Naive thymus-derived CD4-positive, alpha-beta T cell (primary cell): ENCODE measurements at places on chromosomes 6 and 20. TPM values are rescaled to one million over a fixed set of nuclear protein-coding genes. Genes with fewer than 3 reads are reported as not detected.

DACT2 gene
- not detected for polyA plus RNA-seq

DNA sequence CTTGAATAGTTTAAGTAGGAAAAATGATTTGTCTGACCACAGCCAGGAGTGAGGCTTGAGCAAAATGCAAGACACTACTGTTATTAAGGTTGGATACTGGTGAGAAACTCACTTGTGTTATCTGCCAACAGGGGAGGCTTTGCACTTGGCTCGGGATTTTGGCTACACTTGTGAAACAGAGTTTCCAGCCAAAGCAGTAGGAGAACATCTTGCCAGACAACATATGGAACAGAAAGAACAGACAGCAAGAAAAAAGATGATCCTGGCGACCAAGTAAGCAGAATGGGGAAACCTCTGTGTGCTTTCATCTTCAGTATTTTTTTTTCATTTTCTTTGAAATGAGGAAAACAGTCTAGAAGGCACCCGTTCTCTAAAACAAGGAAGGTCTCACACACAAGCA, 31.6 kb downstream of the TFAP2D start:
- H3K4me3 ChIP-seq: no peak overlapping the region
- H3K36me3 ChIP-seq: no peaks in the 10 kb centered on the region
- no peak overlapping the region for H3K27ac ChIP-seq

GRCh38 chr6:101146389-101146788, 247.1 kb upstream of the GRIK2 start:
- no peaks in the 10 kb centered on the region for H3K4me1 ChIP-seq
- DNase-seq: no peak
- no peaks in the 10 kb centered on the region for H3K36me3 ChIP-seq
- H3K4me3 ChIP-seq: no peak overlapping the region
- no peaks in the 10 kb centered on the region for H3K27me3 ChIP-seq

DNA sequence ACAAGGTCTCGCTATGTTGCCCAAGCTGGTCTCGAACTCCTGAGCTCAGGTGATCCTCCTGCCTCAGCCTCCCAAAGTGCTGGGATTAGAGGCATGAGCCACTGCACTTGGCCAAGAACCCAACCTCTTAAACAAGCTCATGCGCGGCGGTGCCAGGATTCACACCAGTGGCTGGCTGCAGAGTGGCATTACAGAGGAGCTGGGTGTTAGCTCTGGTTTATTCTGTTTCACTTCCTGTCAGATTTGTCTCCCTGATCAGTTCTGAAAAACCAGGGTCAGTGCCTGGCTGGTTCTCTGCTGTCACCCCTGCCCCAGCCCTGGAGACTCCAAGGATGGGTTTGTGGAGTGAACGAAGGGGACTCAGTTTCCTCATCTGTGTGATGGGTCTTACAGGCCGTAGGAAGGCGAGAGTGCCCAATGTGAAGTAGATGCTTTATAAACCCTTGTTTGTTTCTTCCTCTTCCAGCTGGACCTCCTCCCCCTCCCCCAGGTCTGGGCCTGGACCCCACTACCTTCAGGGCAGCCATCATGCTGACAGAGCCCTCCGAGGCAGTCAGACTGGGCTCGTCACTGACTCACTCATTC, 63.4 kb downstream of the UBE2V1 start:
- H3K27me3 ChIP-seq: no peaks in the 10 kb centered on the region
- no peaks in the 10 kb centered on the region for H3K4me1 ChIP-seq

DNA sequence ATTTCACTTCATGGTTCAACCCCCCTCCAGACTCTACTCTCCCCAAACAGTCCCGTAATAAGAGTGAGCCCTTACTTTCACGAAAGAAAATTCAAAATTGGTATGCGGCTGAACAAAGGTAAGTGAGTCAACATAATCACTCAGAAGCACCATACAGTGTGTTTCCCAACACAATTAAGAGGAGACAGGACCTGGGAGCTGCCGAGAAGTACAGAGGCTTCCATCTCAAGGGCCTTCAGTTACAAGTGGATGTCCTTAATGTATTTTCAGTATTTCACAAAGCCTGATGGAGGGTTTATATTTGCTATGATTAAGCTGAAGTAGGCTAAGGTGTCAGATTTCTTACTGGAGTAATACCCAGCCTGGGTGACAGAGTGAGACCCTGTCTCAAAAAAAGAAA, 51.1 kb downstream of the MYO6 start:
- no peak overlapping the region for H3K4me3 ChIP-seq
- no peaks in the 10 kb centered on the region for H3K36me3 ChIP-seq
- no peaks in the 10 kb centered on the region for H3K4me1 ChIP-seq
- no peak for DNase-seq
- H3K27ac ChIP-seq: no peak overlapping the region
